ENCODE measurements at places on chromosomes 7 and 10.

DNA sequence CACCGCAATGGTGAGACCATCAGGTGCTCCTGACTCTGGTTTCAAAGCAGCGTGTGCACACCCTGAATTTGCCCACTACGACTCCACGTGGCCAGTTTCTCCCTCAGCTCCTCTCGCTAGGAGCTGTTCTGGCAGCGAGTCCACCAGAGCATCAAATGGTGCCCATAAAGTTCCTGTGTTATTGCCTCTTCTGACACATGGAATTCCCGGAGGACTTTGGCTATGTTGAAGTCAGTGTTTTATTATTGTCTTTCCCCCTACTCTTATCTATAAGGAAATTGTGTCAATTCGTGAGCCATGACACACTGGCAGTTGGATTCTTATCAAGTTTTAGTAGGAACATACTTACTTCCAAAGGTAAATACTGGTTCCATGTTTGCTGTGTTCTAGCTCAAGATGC lies 53.9 kb upstream of the NPVF start:
- no peak for DNase-seq

- no peak for DNase-seq
Observed at GRCh38 chr10:33519130-33519860, 184.8 kb upstream of the NRP1 start.

DNA sequence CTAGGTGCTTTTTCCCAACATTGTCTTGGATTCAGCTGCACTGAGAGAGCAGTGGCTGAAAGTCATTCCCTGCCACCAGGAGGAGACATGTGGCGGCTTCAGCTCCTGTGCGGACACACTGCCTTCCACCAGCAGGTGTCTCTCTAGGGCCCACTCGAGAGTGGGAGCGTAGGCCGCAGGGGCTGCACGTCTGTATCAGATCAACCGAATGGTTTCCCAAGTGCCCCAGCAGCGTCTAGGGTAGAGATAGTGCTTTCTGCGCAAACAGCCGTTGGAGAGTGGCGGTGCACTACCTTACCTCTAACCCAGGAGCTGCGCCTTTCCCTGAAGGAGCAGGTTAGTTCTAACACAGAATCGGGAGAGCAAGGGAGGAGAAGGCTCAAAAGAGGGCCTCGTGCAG lies 31.7 kb downstream of the PAPOLB start:
- DNase-seq, result no peak

GRCh38 chr10:126097558-126098225 lies 201.3 kb downstream of the FANK1 start:
- DNase-seq, result no peak

All from NCI-H1930 (cell line).